ENCODE measurements at places on chromosomes 2 and 18.

DNA sequence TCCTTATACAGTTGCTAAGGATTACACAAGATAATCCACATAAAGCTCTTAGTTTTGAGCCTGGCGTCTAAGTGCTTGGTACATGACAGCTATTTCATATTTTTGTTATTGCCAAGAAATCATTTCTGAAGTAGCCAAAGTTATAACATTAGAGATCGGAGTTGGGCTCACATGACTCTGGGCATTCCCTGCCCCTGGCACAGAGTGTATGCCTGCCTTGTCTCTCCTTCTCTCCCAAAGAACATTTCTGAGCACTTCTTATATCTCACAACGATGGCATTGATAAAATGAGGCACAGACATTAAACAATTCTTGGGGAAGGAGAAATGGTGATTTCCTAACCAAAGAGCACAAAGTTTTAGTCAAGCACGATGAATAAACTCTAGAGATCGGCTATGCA, 87.7 kb upstream of the DDX18 start:
- no peak for DNase-seq

GRCh38 chr2:172995323-172996244, 80.1 kb upstream of the MAP3K20 start:
- DNase-seq = no peak

GRCh38 chr2:106830191-106830590, 55.8 kb downstream of the ST6GAL2 start:
- DNase-seq = no peak

- no peak for DNase-seq
Measured at GRCh38 chr2:187594801-187595200, 40.6 kb upstream of the TFPI start.

GRCh38 chr18:3248658-3249359, 1.2 kb downstream of the MYL12A start:
- no peak for DNase-seq

DNA sequence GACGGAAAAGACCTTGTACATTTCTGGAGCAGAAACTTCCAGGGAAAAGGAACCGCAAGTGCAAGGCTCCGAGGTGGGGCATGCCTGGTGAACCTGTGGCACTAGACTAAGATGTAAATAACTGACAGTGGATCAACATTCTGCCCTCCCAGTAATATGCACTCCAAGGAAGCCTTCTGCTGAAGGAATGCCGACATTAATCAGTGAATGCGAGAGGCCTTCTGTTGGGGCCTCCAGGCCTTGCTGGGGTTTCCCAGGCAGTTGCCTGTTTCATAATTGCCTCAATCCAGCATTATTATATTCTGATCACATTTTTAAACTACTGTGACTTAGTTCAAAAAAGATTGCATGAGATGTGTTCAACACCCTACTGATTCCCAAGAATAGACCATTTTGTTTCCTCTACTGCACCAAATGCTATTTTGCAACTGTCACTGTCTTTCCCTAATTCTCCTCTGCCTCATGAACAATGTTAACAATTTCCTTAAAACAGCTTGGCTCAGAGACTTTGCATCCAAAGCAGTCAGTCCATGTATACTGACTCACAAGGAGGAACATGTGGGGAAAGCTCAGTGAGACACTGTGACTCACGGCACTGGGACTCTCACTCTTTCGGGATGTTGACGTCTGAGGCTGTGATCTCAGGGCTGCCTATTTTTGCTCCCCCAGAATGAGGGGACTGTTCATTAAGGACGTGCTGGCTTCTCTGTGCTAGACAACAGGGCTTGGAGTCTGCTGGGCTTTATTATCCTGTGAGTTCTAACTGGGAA, 10.5 kb upstream of the DSG2 start:
- no peak for DNase-seq

All from suprapubic skin (tissue), 4 donors.